Chondrocyte (in vitro differentiated cells): ENCODE measurements at places on chromosomes 16 and 17.

DNA sequence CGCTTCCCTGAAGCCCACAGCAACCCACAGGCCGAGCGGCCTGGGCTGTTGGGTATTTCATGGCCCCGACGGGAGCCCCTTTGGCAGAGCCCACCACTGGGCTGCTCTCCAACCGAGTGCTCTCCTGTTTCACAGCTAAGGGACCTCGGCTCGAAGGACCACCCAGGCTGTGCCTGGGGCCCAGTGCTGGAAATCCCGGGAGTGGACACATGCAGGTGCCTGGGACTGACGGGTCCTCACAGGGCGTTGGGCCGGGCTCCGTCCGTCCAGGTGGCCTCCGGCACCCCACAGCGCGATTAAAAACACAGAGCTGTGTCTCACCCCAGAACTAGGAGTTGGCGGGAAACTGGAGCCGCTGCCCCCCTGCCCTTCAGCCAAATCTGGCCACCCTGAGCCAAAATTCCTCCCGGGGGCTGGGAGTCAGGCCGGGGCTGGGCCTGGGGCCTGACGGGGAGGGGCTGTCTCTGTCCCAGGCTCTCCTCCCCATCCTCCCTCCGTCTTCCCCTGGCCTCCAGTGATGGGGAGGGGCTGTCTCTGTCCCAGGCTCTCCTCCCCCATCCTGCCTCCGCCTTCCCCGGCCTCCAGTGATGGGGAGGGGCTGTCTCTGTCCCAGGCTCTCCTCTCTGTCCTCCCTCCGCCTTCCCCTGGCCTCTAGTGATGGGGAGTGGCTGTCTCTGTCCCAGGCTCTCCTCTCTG, 14.1 kb downstream of the UTS2R start:
- no peak for DNase-seq

DNA sequence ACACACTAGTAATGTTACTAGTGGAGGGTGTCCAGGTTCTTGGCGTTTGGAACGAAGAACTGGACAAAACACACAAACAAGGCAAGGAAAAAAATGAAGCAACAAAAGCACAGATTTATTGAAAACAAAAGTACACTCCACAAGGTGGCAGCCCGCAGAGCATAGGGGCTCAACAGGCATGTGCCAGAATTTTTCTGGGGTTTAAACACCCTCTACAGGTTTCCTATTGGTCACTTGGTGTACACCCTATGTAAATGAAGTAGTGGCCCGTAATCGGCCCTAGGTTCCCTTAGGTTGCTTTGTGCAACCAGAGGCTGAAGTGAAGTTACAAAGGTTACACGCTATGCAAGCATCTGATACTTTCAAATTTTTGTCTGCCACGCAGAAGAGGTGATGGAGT, 8.1 kb downstream of the OR2C1 start:
- no peak for DNase-seq

DNA sequence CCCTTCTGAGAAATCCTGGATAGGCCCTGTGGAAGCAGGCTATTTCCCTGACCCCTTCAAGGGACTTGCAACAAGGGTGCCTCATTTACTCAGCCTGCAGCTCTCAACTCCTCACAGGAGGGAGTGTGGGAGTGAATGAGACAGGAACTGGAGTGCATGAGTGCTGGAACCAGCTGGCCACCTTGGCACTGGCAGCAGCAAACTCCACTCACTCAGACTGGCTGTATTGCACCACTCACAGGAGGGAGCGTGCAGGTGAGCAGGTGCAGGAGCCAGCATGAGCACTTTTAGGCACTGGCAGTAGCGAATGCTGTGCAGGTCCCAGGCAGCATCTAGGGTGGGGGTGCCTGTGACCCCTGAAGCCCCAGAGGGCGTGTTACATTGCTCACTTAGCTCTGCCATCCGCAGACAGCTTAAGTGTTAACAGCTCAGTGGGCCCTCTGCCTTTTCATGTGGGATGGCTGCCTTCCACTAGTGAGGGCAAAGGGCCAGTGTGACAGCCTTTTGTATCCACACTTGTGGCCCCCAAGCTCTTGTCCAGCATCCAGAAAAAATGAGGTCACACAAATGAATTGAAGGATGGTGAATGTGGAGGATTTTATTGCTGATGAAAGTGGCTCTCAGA, 11.0 kb upstream of the ZNHIT3 start:
- DNase-seq: no peak

DNA sequence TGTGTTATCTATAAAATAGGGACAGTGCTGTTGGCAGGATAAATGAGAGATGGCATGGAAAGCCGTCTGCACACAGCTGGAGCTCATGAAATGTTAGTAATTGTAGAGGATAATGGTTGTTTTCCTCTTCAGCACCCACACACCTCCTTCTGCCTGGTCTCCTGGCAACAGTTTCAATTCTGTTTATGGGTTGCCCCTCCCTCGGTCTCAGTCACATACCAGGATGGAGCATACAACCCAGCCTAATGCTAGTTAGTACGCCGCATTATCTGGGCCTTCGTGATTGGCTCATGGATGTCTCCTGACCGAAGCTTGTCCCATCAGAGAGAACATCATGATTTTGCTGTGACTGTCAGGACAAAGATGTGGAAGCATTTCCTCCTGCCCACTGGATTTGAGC, 126.2 kb upstream of the WSCD1 start:
- DNase-seq: no peak
